ENCODE measurements at places on chromosomes 5 and 9.

GRCh38 chr5:141001844-141002604, 35.7 kb downstream of the PCDHAC2 start:
- no peak for DNase-seq

DNA sequence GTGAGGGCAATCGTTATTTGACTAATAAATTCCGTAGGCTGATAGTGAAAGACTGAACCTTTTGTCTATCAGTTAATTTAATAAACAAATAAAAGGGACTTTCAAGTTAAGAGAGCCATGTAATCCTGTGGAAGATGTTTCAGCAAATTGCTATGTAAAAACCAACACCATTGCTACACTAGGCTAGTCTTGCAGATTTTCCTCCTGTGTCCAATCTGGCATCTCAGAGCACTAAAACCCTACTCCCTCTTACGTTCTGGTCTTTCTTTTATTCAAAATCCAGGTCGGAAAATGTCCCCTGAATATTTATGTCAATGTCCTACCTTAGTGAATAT, 478.8 kb upstream of the TNC start:
- DNase-seq = no peak

GRCh38 chr9:93116072-93116961, 17.7 kb downstream of the NINJ1 start:
- DNase-seq = peak; percentile 46

DNA sequence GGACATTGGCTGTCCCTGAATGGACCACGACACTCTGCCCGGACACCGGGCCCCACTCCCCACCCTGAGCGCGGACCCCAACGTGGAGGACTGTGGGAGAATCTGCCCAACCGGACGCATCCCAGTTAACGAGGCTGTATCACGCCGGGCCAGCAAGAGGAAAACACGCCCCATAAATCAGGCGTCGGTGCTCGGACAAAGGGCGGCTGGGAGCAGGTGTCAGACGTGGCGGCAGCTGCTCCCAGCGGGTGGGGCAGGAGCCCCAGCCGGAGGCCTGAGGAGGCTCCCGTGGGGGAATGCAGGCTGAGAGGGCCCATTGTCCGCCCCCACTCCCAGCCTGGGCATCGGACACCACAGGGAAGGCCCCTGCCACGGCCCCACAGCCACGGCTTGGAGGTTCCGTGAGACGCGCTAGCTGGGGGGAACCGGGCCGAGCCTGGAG, 19.2 kb downstream of the NOTCH1 start:
- no peak for DNase-seq

DNA sequence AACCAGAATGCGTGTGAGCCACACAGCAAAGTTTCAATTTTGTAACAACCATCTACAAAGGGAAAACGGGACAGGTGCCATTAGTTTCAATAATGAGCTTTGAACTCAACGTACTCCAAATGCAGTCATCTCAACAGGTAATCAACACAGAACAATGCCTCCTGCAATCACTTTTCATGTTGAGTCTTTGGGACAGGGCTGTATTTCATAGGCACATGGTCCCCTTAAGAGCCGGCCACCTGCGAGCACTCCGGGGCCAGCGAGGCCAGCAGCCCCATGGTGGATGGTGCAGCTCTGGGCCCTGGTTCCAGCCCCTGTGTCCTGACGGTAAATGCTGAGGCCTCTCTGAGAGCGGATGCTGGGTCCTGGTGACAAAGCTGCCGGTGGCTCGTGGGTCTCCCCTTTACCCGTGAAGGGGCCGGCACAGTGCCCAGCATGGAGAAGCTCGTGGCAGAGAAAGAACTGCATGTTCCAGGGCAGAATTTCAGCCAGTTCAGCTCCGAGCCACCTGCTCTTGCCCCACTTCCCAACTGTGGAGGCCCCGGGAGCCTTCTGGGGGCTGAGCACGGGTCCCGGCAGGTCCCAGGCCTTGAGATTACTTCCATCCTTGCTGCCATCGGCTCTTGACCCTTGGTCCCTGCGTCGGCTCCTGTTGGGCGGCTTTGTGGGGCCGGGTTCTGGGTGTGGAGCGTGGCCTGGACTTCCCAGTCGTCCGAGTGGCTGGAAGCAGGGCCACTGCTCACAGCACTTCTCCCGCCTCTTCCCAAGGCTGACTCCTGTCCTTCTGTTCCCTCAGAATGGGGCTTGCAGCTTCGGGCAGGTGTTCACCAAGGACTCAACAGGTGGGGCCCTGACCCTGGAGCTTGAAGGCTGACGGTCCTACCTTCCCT, 26.1 kb upstream of the RNU6ATAC start:
- DNase-seq = no peak

- no peak for DNase-seq
Measured at GRCh38 chr5:14351086-14351661, 208.0 kb downstream of the TRIO start.

GRCh38 chr9:34732478-34732877, 22.5 kb upstream of the CCL21 start:
- no peak for DNase-seq

GRCh38 chr5:168978500-168978899, 322.4 kb downstream of the SLIT3 start:
- no peak for DNase-seq

- no peak for DNase-seq
Measured at GRCh38 chr9:134629586-134630392, 11.8 kb upstream of the COL5A1 start.

GRCh38 chr9:135574943-135575342, 13.4 kb downstream of the PAEP start:
- DNase-seq = no peak

DNA sequence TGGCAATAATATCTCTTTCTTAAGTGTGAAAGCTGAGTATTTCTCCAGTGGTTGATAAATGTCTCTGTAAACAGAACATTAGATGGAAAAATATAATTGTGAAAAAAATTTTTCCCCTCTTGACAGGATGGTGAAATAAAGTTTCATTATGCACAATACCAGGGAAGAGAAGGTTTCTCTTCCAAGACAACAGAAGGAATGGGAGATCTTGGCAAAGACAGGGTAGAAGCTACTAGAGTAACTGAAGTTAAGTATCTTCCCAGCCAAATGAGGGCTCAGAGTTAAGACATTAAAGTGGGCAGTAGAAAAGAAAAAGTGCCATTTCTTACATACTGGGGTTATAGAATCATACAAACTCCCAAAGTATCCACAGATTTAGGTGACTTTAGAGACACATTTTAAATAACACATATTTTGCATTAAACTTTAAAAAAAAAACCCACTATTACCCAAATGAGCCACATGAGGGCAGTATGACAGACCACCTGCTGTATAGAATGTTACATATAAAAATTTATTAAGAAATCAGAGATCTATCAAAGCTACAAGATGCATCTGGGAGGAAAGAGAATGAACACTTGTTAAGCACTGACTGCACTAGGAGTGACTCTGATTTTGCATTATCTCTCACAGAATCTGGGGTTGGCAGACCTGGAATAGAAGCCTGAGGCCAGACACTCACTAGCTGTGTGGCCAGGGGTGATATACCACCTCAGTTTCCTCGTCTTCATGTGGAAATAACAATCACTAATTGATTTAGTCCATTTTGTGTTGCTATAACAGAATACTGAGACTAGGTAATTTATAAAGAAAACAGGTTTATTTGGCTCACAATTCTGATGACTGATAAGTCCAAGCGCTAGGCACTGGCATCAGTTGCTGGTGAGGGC, 98.5 kb downstream of the ARSB start:
- DNase-seq = no peak

- no peak for DNase-seq
Measured at GRCh38 chr5:19546521-19546920, 441.5 kb downstream of the CDH18 start.

DNA sequence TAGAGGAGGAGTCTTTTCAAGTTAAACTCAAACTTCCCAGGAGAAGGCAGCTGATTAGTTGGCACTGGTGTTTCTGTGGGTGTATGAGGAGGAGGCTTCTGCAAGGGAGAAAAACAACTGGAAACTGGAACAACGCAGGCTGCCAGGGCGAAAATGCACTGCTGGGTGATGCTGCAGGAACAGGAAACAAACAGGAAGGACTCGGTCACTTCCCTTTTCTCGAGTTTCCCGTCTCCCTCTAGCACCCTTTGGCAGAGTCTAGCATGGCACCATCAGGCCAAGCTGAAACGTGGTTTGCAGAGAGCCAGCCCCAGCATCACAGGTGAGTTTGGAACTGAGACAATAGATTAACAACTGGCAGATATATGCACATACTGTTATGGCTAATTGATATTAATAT, 77.5 kb upstream of the CAST start:
- no peak for DNase-seq

GRCh38 chr9:71769175-71770161, 1.2 kb upstream of the CEMIP2 start:
- DNase-seq = no peak

DNA sequence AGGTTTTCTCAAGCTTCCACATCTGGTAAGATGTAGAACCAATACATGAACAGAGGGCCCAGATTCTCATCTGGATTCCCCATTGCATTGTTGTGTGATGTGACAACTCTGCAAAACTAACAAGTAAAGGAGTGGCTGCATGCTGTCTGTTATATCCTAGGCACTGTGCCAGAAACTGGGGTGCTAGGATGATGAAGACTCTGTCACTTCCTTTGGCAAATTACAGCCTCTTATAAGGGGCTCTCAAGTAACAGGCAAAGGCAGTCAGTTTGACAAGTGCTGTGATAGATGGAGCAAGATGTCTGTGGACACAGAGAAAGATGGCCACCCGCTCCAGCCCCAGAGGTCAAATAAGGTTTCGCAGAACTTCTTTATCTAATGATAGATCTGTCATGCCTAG, 115.7 kb downstream of the PAPPA start:
- no peak for DNase-seq

GRCh38 chr9:101476576-101477208, 41.1 kb upstream of the ALDOB start:
- DNase-seq = no peak

DNA sequence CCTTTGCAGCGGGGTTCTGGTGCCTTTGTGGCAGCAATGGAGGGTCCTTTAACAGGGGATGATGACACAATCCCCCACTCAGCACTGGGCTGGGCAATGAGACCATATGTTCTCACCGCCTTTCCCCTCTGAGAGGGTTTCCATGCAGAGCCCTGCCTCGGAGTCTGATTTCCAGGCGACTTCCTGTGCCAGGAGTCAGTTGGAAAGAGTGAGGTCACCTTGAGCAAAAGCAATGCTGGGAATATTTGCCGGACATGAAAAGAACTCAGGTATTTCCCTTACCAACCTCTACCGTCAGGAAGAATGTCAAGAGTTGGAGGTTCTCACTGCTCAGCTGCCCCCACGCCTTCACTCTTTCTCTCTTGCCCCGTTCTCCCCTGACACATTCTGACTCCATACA, 284.2 kb upstream of the IRX1 start:
- DNase-seq = no peak

DNA sequence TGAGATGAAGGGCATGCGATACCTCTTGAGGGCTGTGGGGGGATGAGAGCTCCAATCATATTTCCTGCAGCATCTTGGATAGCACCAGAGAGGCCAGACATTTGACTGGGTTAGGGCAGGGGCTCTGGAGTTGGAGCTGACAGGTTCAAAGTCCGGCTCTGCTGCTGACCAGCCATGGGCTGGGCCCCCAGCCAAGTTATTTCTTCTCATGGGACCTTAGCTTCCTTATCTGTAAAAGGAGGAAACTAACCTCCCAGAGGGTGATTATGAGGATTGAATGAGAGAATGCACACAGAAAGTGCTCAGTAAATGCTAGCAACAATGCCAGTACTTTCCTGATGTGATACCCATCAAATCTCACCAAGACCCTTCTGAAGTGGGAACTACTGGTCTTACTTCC, 65.2 kb upstream of the SLC25A51 start:
- no peak for DNase-seq

DNA sequence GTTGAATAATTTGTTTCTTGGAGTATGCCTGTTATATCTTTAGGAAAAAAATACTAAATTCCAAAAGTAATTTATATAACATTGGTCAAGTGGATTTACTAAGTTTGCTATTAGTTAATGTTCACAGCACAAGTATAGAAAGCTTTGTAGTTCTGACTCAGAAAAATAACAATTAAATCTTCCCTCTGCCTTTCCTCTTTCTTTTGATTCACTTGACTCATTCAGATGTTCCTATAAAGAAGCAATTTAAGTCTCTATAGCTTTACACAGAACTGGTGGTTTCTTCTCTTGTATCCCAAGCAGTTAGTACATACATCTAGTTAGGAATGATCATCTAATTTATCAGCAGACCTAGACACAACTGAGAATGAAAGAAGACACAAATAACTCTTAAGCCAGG, 4.5 kb upstream of the CDC42SE2 start:
- no peak for DNase-seq

DNA sequence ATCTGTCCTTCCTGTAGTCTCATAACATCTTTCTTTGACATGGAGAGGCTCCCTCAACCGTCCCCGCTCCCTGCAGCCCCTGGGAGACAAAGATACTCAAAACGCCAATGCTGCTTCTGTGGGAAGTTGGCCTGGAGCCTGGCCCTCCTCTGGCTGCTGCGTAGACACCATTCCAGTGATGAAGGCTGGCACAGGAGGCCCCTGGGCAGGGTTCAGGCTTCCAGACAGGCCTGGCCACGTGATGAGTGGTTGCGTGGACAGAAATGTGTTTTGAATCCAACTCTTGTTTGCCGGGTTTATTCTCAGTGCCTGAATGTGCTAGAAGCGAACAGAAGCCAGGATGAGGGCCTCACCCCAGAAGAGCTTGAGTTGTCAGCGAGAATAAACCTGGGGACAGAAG, 43.2 kb upstream of the NKX2-5 start:
- DNase-seq = no peak

GRCh38 chr5:159826351-159827214, 89.7 kb upstream of the ADRA1B start:
- DNase-seq = no peak

GRCh38 chr5:107602896-107603295, 67.8 kb downstream of the EFNA5 start:
- DNase-seq = no peak

GRCh38 chr9:69494208-69494607, 169.2 kb downstream of the ENTREP1 start:
- no peak for DNase-seq

DNA sequence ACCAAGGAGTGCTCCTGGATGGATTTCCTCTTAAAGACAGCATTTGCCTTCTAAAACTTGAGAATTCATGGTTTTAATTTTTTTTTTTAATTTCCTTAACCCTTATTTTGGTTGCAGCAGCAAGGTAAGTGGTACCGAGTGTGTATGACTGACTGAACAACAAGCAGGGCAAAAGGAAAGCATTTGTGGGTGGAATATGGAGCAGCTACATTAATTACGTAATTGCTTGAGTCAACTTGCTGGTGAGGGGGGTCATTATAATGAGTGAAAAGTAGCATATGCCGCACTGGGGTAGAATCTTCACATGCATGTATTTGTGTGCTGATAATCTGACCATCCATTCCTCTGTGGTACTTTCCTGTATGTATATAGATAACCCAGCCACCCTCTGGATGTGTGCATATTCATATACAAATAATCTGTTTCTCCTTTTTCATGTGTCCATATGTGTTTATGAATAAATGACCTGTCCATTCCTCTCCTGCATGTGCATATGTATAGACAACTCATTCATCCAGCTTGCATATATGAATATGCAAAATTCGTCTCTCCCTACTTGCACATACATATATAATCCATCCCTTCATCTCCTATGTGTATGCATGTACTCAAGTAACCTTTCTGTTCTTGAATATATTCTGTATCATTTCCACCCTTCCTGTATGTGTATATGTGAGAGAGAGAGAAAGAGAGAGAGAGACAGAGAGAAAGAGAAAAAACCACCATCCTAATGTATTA, 147.5 kb upstream of the RUSC2 start:
- no peak for DNase-seq

Data from AG09319 (cell line).